ENCODE measurements at places on chromosomes 2 and 18.

GRCh38 chr2:54803783-54804751 lies 80.6 kb downstream of the EML6 start:
- DNase-seq = no peak

- DNase-seq = no peak
Observed at GRCh38 chr2:175633227-175633626, 368.8 kb downstream of the LNPK start.

- no peak for DNase-seq
Observed at GRCh38 chr2:227748079-227748478, 2.4 kb downstream of the SCYGR8 start.

- no peak for DNase-seq
Observed at GRCh38 chr2:149063177-149063576, 24.7 kb downstream of the LYPD6B start.

- no peak for DNase-seq
Observed at GRCh38 chr2:105886029-105886454, 141.3 kb downstream of the NCK2 start.

GRCh38 chr2:152175368-152176112 lies at the start of gene STAM2:
STAM2 (minus strand) TSS chr2:152175763; CDS start chr2:152175642, 121 bp downstream.
- peak; percentile 93 for DNase-seq

DNA sequence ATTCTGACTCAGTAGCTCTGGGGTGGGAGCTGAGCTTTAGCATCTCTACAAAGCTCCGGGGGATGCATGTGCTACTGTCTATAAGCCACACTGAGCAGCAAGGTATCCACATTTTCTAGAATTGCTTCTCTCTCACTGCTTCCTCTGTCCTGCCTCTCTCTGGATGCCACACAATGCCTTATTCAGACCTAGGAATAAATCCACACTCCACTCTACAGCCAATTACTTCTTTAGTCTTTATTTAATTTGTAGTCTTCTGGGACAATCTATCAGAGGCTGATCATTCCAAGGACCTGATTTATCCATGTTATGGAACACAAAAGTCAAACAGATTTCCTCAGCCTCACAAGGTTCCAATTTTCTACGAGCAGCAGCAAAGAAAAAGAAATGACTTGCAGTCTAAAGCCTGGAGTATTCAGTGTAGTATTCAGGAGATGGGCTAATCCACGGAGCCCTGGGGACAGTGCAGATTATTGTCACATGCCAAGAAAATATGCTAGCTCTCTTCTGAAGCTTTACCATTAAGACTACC lies 4.4 kb downstream of the BCL2 start:
- DNase-seq = no peak

DNA sequence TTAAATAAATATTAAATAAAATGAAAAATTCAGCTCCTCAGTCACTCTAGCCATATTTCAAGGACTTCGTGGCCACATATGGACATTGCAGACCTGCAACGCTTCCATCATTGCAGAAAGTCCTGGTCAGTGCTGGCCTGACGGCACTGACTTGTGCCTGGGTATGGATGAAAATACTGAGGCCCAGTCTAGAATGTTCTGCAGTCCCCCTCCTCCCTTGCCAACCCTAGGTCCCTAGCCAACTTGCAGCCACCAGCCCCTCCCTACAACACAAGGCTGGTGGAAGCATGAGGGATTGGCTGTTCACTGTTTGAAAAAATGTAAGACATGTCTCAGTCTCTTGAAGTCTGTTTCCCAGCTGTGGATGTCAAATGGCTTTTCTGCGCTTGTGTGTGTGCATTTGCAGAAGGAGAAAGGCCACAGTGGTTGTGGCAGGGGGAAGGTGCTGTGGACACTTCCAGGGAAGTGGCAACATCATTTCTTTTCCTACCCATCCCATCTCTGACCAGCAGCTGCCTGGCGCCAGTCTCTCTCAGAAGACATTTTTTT lies 9.9 kb downstream of the IGFBP5 start:
- DNase-seq = no peak

- no peak for DNase-seq
Observed at GRCh38 chr2:16045653-16046352, 105.5 kb downstream of the MYCN start.

Measured in stimulated activated CD8-positive, alpha-beta memory T cell treated with anti-CD3 and anti-CD28 coated beads, Interleukin-7, amount 100 ng/mL, for 1 hour (primary cell).